ENCODE measurements at places on chromosomes 4 and X.
A peak's percentile ranks its signal among the peaks of the same experiment; 100 is the strongest.

GRCh38 chrX:10529344-10529743, 91.0 kb downstream of the MID1 start:
- no peaks in the 10 kb centered on the region for H3K27me3 ChIP-seq
- no peak overlapping the region for H3K27ac ChIP-seq
- no peaks in the 10 kb centered on the region for H3K36me3 ChIP-seq
- H3K4me3 ChIP-seq: no peak overlapping the region
- no peaks in the 10 kb centered on the region for H3K4me1 ChIP-seq

- H3K4me3 ChIP-seq: peak overlapping the region; percentile 8
- no peaks in the 10 kb centered on the region for H3K27me3 ChIP-seq
- H3K27ac ChIP-seq: no peak overlapping the region
- H3K36me3 ChIP-seq: no peaks in the 10 kb centered on the region
- no peak for DNase-seq
Measured at GRCh38 chrX:40008791-40009461, 88.8 kb downstream of the BCOR start.

DNA sequence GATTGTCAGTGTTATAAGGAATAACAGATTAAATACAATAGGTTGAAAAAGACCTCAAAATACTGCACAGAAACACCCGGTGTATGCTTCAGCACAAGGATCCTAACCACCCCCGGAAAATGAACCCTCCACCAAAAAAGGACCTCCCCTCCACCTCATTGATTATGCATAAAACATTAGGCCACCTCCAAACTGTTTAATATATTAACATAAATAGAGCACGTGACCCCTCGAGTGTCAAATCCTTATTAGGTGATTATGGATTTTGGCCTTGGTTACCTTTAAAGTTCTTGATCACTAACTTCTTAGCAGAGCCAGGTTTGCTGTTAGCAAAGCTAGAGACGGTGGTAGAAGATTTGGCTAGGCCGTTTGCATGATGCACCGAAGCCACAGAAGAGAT, 958 bp downstream of the CUL4B start:
- peak overlapping the region; percentile 98 for H3K27ac ChIP-seq
- H3K36me3 ChIP-seq: peaks cover 12% of the 10 kb centered on the region
- H3K27me3 ChIP-seq: no peaks in the 10 kb centered on the region
- peak overlapping the region; percentile 99 for H3K4me3 ChIP-seq
- H3K4me1 ChIP-seq: peaks cover 12% of the 10 kb centered on the region

DNA sequence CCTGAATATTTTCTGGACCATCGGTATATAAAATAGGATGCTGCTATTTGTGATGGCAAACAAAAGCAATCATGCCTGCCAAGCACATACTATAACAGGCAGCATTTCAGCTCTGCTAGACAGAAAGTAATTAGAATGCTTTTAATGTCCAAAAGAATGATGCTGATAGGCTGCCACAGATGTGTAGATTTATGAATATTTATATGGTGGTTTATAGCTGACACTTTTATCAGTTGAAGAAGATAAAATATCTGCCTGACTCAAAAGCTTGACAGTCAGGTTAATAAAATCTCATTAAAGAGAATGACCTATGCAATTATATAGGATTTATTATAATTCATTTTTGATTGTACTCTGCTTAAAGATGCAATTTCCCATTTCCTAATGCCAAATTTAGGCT, 4.0 kb downstream of the BEND4 start:
- 0 out of 2 replicates have a peak, but pooled peaks cover 2% of the 10 kb centered on the region for H3K27me3 ChIP-seq
- H3K27ac ChIP-seq: no peak overlapping the region
- H3K4me1 ChIP-seq: no peaks in the 10 kb centered on the region
- no peak for DNase-seq
- H3K4me3 ChIP-seq: no peak overlapping the region
- H3K36me3 ChIP-seq: no peaks in the 10 kb centered on the region

DNA sequence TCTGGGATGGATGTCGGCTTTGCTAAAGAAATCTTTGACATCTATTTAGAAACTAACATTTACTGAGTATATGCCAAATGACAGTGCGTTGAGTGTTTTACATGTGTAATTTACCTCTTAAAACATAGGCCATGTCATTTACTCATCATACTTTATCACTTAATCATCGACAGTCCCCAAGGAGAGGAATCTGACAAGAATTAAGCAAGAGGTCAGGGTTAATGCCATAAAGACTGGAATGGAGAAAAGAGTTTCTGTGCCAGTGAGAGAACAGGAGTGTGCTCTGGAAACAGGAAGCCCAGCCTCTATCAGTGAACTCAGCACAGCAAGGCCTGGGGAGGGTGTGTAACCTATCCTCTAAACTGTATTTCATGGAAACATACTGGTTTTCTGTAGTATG, 28.0 kb upstream of the AMOT start:
- H3K36me3 ChIP-seq: no peaks in the 10 kb centered on the region
- H3K4me1 ChIP-seq: no peaks in the 10 kb centered on the region
- no peak overlapping the region for H3K4me3 ChIP-seq
- H3K27me3 ChIP-seq: no peaks in the 10 kb centered on the region

DNA sequence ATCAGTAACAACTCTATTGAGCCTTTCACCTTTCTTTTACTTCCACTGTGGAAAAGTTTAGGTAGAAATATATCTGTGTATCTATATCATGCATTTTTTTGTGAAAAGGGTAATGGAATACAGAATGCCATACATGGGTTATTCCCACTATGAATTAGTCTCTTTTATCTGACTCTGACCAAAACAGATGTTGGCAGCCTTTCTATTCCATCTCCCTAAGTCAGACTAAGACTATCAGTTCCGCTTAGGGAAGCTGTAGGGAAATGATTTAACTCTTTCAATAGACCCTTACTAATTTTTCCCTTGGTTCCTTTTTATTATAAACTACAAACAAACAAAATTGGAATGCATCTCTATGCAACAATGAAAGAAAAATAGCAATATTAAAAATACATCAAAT, 92.3 kb upstream of the LEF1 start:
- H3K27ac ChIP-seq: no peak overlapping the region

DNA sequence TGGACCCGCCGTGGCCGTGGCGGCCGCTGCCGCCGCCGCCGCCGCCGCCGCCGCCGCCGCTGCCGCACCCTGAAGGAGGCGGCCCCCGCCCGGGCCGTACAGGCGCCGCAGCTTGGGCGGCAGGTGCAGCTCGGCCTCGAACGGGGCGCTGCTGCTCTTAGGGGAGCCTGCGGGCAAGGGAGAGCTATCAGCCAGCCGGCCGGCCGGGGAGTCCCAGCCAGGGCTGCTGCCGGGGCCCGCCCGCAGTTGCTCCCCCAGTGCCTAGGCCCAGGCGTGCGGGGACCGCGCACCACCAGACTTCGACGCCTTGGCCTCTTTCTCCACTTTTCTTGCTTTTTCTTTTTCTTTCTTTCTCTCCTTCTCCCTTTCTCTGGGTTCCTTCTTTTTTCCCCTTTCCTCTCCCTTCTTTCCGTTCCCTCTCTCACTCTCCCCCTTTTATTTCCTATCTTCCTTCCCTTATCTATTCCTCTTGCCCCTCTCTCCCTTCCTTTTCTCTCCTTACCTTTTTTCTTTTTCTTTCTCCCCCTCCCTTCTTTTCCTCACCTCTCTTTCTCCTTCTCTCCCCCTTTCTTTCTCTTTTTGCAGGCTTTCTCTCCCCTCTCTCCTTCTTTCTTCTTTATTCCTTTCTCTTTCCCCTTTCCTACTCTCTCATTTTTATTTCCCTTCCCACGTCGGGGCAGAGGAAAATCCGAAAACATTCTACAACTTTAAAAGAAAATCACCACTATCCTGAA, 2.0 kb downstream of the ARX start:
- no peak overlapping the region for H3K4me3 ChIP-seq
- H3K36me3 ChIP-seq: no peaks in the 10 kb centered on the region
- no peak for DNase-seq
- peaks cover 4% of the 10 kb centered on the region for H3K27me3 ChIP-seq
- no peaks in the 10 kb centered on the region for H3K4me1 ChIP-seq
- no peak overlapping the region for H3K27ac ChIP-seq

DNA sequence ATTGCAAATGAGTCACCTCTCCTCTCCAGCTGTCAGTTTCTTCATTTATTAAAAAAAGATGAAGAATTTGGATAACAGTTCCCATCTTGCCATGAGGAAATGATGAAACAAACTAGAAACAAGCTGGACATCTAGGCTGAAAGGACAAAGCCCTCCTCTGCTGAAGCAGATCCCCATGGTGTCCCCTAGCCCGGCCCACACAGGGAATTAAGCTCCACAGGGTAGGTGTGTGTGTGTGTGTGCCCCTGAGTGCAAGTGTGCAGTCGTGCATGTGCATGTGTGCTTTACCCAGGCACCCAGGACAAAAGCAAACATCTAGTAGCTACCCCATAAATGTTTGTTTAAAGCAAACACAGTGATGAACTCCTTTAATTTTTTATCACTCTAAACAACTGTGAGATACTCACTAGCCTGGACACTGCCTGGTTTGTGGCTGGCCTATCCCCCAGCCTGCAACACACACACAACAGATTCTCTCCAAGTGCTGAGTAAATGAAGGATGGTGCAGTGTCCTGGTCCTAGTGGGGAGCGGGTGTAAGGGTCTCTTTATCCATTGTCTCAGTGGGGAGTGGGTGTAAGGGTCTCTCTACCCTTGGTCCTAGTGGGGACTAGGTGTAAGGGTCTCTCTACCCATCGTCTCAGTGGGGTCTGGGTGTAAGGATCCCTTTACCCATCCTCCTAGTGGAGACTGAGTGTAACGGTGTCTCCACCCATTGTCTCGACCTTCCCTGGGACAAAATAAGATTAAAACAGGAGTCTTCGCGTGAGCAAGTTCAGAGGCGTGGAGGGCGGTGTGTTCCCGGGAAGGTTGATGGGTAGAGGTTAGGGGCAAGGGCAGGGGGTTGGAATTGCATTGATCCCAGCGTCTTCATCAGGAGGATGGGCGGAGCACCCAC, 688 bp upstream of the EVC start:
- peaks cover 9% of the 10 kb centered on the region for H3K4me1 ChIP-seq
- H3K27me3 ChIP-seq: no peaks in the 10 kb centered on the region
- no peak for DNase-seq
- H3K36me3 ChIP-seq: no peaks in the 10 kb centered on the region
- H3K27ac ChIP-seq: peak overlapping the region; percentile 86
- H3K4me3 ChIP-seq: peak overlapping the region; percentile 54

DNA sequence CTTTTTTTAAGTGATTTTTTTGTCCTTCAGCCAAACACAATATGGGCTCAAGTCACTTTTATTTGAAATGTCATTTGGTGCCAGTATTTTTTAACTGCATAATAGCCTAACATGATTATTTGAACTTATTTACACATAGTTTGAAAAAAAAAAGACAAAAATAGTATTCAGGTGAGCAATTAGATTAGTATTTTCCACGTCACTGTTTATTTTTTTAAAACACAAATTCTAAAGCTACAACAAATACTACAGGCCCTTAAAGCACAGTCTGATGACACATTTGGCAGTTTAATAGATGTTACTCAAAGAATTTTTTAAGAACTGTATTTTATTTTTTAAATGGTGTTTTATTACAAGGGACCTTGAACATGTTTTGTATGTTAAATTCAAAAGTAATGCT, 62.1 kb downstream of the EDNRA start:
- H3K36me3 ChIP-seq: no peaks in the 10 kb centered on the region
- DNase-seq: no peak
- no peaks in the 10 kb centered on the region for H3K4me1 ChIP-seq
- no peak overlapping the region for H3K27ac ChIP-seq
- H3K4me3 ChIP-seq: no peak overlapping the region

- no peaks in the 10 kb centered on the region for H3K36me3 ChIP-seq
- H3K4me1 ChIP-seq: no peaks in the 10 kb centered on the region
- H3K4me3 ChIP-seq: no peak overlapping the region
- H3K27me3 ChIP-seq: no peaks in the 10 kb centered on the region
- no peak overlapping the region for H3K27ac ChIP-seq
Measured at GRCh38 chr4:12447451-12447850, 1018.8 kb upstream of the HS3ST1 start.

GRCh38 chr4:105145156-105145902, 1.3 kb upstream of the TET2 start:
- peaks cover 8% of the 10 kb centered on the region for H3K36me3 ChIP-seq
- no peaks in the 10 kb centered on the region for H3K4me1 ChIP-seq
- H3K4me3 ChIP-seq: peak overlapping the region; percentile 93
- no peaks in the 10 kb centered on the region for H3K27me3 ChIP-seq
- no peak overlapping the region for H3K27ac ChIP-seq

DNA sequence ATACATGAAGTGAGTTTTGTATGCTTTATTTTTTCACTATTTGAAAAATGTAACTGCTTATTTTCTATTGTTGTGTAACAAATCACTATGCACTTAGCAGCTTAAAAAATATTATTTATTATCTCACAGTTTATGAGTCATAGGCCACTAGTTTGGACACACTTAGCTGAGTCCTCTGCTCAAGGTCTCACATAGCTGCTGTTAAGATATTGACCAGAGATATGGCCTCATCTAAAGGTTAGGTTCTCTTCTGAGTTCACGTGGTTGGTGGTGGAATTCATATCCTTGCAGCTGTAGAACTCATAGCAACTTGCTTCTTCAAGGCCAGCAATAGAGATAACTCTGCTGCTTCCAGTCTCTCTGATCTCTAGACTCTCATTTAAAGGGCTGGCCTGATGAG, 534.4 kb downstream of the SPRY1 start:
- H3K27ac ChIP-seq: no peak overlapping the region
- H3K27me3 ChIP-seq: no peaks in the 10 kb centered on the region
- DNase-seq: no peak
- H3K36me3 ChIP-seq: no peaks in the 10 kb centered on the region

DNA sequence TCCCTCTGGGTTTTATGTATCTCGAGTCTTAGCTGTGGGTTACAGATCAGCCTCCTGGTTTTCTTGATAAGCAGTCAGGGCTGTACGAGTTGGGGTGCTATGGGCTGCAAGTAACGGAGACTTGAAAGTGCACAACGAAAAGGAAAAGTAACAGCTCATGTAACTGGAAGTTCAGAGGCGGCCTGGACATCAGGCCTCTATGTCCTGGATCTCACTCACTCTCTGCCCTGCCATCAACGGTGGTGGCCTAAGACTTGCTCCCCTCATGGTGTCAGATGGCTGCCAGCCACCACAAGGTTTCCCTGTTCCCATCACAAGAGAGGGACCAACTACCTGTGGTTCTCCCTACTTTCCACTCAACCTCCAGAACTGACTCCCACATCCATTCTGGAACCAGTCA, 4.8 kb downstream of the PPP2R2C start:
- DNase-seq: no peak
- no peak overlapping the region for H3K27ac ChIP-seq
- no peak overlapping the region for H3K4me3 ChIP-seq
- peaks cover 7% of the 10 kb centered on the region for H3K4me1 ChIP-seq

DNA sequence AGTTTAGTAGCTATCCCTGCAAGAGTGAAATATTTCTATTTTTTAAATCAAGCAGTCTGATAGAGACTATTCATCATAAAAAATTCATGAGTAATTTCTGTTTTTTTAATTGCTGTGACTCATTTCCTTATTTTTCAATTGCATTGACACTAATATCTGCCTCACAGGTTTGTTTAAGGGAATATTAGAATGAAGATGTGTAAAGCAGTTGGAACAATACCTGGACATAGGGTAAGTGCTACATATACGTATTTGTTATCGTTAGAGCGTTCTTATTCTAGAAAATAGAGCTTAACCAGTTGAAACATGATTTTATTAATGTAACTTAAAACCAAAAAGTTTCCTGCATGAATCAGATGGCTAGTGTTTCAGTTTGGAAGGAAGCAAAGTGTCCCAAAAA, 2211.3 kb downstream of the PCDH7 start:
- H3K4me1 ChIP-seq: no peaks in the 10 kb centered on the region
- no peaks in the 10 kb centered on the region for H3K36me3 ChIP-seq
- DNase-seq: no peak
- no peak overlapping the region for H3K4me3 ChIP-seq
- no peak overlapping the region for H3K27ac ChIP-seq

- no peaks in the 10 kb centered on the region for H3K4me1 ChIP-seq
- no peak overlapping the region for H3K4me3 ChIP-seq
- no peaks in the 10 kb centered on the region for H3K27me3 ChIP-seq
- H3K27ac ChIP-seq: no peak overlapping the region
- H3K36me3 ChIP-seq: no peaks in the 10 kb centered on the region
Measured at GRCh38 chr4:2651998-2652397, 104.1 kb downstream of the TNIP2 start.

Measured in Panc1 (cell line).